SHP77 (cell line): ENCODE measurements at places on chromosomes 2 and 18.

GRCh38 chr2:104050656-104051242 is 803.2 kb upstream of the POU3F3 start:
- no peak for DNase-seq

DNA sequence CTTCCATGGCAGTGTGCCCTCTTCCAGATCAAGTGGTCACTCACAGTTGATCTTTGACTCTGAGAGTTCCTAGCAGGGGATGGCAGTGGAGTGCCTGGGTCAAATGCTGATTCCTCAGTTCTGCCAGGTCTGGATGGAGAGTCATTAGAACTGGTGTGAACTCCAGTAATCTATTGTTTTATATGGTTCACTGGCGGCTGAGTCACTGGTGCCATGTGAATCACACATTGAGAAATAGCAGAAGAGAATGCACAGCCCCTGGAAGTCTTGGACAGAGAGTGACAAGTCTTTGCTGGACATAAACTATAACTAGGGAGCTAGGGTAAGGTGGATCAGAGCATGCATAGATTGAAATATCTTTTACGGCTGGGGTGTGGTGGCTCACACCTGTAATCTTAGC is 86.9 kb downstream of the EIF2AK3 start:
- DNase-seq, result no peak

DNA sequence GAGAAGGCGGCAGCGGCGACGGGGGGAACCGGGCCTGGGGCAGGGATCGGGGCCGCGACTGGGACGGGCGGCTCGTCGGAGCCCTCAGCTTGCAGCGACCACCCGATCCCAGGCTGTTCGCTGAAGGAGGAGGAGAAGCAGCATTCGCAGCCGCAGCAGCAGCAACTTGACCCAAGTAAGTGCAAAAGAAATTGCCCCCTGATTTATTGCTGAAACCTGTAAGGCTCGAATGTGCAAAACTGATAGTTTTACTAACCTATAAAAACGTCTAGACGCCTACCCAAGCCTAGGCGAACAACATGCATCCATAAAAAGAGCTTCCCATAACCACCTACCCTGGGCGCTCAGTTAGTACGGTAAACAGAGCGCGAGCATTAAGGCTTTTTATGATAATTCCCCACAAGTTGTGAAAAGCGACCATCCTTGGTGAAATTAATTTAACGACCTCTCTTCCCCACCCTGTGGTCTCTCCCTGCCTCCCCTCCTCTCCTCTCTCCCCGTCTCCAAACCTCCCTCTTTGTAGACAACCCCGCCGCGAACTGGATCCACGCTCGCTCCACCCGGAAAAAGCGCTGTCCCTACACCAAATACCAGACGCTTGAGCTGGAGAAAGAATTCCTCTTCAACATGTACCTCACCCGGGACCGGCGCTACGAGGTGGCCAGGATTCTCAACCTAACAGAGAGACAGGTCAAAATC is 1.0 kb downstream of the HOXD9 start:
- no peak for DNase-seq

GRCh38 chr2:17518212-17519154 is at the start of gene RAD51AP2:
RAD51AP2 (minus strand) TSS chr2:17518440; CDS start chr2:17518415, 25 bp downstream.
- peak; percentile 18 for DNase-seq

- no peak for DNase-seq
Measured at GRCh38 chr18:49841236-49842217, 28.2 kb upstream of the ACAA2 start.

GRCh38 chr2:104790100-104790811 is 63.7 kb upstream of the POU3F3 start:
- no peak for DNase-seq

- no peak for DNase-seq
Measured at GRCh38 chr2:240922982-240923537, 16.9 kb downstream of the CROCC2 start.
